ENCODE measurements at places on chromosomes 3 and 15. TPM values are rescaled to one million over a fixed set of nuclear protein-coding genes. Genes with fewer than 3 reads are reported as not detected.

GRCh38 chr3:51891242-51892039, 11.7 kb downstream of the IQCF1 start:
- no peak for DNase-seq

SKOR1 gene
- 0.65 TPM for total RNA-seq

PRTG gene
- 14.3 TPM for total RNA-seq

DNA sequence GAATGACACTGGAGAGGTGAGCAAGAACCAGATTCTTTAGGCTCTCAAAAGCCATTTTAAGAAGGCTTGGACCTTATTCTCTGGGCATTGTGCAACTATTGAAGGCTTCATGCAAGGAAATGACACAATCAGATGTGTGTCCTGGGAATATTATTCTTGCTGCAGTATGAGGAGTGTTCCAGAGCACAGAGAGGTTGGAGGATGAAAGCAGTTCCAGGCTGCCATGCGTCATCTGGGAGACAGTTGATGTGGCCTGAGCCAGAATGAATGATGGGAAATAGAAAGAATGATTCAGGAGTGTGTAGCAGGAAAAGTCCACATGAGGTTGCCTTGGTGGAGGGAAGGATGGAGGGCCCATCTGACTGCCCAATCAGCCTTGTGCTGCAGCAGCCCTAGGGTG, 123.1 kb downstream of the CHCHD6 start:
- DNase-seq: no peak

DNA sequence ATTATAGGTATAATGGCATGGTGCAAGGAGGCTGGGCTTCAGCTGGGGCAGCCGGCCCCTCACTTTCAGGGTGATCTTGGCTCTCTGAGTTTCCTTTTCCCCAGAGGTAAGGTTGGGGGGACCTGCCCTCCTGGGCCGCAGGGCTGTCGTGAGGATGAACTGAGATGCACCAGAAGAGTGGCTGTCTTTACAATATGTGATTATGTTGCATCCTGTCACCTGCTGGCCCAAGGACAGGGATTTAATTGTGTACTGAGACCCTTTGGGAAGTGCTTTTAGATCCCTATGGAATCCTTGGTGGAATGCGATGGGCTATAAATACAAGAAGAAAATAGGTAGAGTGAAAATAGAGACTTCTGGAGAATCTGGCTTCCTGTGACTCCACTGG, 22.1 kb downstream of the ANAPC13 start:
- DNase-seq: no peak

DNA sequence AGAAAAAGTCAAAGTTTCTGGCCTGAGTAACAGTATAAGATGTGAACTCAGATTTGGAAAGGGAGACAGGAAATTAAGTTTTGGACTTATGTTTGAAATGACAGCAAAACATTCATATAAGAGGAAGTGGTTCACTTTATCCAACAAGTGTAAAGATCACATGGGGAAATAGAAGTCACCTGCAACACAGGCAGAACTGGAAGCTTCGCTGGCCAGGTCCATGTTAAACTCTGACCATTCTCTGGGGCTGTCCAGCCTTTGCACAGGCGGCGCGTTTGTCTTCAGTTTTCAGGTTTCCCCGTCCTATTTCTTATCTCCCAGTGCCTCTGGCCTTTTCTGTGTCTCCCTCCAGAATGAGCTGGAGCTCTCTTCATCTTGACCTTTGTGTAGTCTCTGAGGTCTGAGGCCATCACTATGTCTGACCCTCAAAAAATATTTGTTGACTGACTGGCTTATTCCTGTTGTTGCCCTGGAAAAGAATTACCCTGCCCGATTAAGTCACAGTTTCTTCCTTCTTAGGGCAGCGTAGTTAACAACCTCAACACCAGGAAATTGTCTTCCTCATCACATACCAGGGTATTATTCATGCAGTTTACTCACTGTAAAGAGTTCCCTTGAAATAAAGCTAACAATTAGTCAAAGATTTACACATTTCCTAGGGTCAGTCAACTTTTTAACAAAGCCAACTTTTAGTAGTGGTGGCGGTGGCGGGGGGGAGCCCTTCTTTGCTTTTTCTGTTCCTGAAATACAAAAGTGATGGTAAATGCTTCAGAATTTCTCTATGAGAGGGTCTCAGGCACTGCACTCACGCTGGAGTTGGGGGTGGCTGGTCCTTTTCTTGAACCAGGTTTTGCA, 959 bp upstream of the RASA2 start:
- DNase-seq: no peak

- no peak for DNase-seq
Observed at GRCh38 chr3:151197981-151198767, 4.8 kb downstream of the GPR171 start.

DNA sequence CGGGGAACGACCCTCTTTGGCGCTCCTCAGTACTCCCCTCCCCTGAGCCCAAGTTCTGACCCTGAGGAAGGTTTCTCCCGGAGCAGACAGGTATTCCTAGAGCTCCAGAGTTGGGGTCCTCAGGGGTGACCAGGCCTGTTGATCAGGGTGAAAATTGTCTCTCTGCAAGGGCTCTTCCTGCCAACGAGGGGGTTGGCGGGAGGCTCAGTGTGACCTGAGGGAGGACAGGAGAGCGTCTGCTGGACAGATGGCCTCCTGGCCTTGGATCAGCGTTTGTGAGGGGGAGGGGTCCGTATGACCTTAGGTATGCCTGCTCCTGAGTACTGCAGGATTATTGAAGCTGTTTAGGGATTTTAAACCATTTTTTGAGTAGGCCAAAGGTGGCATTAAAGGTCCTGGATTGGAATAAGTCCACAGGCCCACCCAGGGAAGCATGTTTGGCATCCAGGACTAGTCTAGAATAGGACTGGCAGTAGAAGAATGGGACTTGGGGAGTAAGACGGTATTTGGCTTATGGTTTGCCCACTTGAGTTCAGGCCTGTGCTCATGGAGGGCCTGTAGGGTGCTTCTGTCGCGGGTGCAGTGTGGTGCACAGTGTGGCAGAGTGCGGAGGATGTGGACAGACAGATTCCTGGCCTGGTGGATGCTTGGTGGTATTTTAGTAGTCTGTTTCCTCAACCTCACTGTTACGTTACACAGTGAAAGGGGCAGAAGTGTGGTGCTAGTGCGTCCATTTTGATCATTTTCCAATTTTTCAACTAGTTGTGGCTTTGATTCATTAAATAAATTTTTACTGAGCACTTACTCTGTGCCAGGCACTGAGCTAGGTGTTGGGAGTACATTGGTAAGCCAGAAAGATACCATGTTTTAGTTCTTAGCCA, 959 bp downstream of the ZNF592 start:
- DNase-seq: no peak

GRCh38 chr3:13414040-13414729, 5.9 kb downstream of the NUP210 start:
- DNase-seq: no peak

POC1A gene
- 19.1 TPM for total RNA-seq

CADPS gene
- total RNA-seq: 21.6 TPM

GRCh38 chr15:40511472-40512133, 40.8 kb downstream of the CHST14 start:
- peak; percentile 76 for DNase-seq

DNA sequence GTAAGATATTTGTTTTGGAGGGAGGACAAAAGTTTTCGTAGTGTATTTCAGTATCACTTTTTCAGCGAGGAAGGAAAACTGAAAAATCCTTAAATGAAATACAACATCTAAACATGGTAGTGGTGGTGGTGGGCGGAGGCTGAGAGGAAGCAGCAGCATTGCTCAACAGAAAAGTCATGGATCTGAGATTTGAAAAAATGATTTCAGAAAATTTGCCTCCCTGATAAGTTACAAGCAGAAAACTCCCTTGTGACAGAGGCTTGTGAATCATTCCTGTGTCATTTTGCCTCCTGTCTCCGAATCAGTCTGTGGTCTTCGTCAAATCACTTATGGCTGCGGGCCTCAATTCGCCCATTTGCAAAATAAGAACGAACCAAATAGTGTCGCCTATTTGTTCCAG, 965 bp upstream of the CRBN start:
- no peak for DNase-seq

LRIG1 gene
- total RNA-seq: 28.9 TPM

DNA sequence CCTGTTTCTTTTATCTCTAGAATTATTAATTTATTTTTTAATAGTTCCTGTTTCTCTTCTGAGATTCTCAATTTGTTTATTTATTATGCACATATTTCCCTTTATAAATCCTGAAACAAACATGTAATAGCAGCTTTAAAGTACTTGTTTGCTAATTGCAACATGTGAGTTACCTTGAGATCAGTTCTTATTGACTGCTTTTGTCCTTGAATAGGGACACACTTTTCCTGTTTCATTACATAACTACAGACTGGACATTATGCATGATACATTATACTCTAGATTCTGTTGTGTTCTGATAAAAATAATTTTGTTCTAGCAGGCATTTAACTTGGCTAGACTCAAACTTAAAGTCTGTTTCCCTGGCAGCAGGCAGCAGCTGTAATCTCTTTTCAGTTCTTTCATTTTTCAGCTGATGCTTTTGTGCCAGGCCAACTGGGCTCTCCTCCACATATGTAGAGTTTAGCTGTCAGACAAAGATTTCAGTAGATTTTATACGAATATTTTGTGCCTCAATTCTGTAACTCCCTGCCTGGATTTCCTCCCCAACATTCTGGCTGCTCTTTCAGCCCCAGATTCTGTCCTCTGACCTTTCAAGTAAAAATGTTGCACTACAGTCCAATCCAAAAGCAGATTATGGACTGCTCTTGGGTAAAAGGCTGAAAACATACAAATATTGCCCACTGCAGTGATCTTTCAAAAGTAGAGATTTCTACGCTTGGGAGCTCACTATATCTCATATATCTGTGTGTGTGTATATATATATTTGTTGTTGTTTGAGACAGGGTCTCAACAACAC, 41.9 kb downstream of the PCOLCE2 start:
- no peak for DNase-seq

DNA sequence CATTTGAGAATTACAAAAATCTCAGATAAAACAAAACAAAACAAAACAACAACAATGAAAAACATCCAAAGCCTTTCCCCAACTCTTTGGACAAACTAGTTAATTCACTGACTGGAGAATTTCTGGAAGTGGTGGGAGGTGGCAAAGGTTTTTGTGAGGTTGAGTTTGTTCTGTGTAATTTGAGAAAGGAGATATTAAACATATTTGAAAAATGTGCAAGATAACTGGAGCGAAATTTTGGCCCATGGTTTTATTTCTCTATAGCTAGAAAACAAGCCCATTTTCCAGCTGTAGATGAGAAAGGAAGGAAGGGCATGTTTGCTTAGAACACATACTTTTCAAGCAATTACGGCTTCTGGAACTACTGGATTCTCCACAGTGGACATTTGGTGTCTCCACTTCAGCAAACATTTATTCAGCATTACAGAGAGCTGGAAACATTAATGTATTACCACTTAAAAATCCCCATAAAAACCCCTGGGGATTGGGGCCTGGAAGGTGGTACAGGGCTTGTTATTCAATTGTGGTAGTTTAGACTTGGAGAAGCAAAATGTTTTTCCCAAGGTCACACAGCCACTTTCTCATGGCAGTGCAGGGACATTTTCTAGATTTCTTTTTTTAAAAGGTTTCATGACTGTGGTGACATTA, 135.8 kb downstream of the THSD4 start:
- no peak for DNase-seq

DNA sequence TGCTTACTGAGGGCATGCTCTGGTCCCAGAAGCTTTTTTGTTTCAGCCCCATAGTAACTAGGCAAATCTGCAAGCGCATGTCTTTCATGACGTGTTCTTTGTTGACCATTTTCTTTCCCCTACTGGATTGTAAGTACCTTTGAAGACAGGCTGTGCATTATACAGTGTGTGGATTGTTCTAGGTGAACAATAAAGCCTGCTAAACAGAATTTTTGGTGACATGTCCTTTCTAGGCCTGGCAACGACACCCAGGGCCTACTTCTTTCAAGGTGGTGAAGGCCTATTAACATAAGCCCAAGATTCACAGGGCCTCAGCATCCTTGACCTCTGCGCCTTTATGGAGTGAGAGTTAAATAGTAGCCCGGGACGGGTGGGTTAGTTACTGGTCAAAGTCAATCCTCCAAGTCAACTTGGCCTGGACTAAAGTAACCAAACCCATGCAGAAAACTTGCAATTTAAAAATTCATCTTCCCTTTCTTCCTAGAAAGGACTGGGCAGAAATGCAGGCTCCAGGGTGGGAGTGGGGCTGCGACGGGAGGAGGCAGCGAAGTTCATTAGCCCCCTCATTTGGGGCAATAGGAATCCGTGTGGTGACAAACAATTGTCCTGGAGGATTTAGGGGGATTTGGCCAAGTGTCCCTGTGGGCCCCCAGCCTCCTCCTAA, 37.6 kb upstream of the TRIM71 start:
- DNase-seq: no peak

DNA sequence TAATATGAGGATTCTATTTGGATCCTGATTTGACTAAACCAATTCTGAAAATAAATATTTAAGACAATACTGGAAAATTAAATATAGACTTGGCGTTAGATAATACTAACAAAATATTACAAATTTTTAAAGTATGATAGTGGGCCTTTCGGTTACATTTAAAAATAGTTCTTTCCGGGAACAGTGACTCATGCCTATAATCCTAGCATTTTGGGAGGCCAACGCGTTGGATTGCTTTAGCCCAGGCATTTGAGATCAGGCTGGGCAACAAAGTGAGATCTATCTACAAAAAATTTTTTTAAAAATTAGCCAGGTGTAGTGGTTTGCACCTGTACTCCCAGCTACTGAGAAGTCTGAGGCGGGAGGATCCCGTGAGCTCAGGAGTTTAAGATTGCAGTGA, 30.3 kb upstream of the GADL1 start:
- no peak for DNase-seq

NDN gene
- total RNA-seq: 72.7 TPM

DNA sequence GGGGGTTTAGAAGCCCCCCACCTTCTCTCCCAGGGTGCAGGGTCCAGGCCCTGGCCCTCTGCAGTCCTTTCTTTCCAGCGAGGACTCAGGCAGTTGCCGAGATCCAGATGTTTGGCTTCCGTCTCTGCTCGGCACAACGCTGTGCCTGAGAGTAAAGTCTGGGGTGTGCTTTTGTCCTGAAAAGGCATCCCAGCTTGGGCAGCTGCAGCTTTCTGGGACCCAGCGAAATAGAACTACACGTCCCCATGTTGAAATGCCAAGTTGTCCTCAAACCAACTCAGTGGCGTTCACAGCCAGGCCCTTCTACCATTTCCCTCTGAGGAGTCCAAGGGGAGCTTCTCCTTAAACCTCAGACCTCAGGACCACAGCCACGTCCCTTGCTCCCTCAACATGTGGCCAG, 23.1 kb downstream of the FGD5 start:
- DNase-seq: no peak

DNA sequence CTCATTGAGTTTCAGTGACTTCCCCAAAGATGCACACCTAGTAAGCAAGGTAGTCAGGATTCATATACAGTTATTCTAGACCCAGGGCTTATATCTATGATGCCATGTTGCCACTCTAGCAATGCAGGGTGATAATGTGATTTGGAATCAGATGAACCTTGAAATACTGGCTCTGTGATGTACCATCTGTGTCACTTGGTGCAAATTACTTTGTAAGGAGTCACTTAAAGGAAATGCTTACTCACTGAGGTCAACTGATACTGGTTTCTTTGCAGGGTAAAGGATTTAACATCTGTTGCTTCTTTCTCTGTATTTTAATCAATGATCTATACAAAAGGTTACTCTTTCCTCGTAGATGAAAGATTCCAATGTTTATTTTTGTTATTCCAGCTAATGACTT, 10.8 kb downstream of the ASB14 start:
- DNase-seq: no peak

RNU5B-1 gene
- 15.0 TPM for total RNA-seq
